ENCODE measurements at places on chromosomes 16 and 17.

GRCh38 chr17:44828919-44829522 lies 1.1 kb downstream of the GJC1 start:
- DNase-seq, result peak; percentile 14

DNA sequence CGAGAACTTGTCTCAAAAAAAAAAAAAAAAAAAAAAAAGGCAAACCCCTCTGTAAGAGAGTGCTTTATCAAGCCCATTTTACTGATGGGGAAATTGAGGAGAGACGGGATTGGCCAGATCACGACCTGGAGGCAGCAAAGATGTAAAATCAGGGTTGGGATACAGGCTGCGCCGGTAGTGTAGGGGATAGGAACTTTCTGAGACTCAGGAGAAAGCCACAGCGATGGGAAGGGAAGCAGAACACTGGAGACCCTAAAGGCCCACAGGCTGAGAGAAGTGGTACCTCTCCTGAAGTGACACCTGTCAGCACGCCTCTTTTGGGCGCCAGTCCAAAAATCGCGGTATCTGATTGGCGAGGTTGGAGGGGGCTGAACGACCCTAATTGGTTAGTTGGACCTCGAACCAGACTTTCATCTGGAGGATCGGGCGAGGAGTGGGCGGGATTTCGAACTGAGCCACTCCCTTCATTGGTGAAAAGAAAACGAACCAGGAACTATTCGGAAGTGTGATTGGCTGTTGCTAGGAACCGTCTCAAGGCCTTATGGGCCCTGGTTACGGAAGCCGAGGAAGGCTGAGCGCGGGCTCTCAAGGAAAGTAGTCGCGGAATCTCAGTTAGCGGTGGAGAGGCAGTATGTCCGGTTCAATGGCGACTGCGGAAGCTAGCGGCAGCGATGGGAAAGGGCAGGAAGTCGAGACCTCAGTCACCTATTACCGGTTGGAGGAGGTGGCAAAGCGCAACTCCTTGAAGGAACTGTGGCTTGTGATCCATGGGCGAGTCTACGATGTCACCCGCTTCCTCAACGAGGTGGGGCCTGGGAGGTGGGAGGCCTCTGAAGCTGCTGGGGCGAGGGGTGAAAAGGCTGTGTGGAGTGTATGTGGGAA lies at the start of gene CYB5B:
CYB5B (plus strand) TSS at position 567 of the 882 bp plus-strand sequence; CDS start at position 632, 65 bp downstream.
- DNase-seq, result peak; percentile 96

DNA sequence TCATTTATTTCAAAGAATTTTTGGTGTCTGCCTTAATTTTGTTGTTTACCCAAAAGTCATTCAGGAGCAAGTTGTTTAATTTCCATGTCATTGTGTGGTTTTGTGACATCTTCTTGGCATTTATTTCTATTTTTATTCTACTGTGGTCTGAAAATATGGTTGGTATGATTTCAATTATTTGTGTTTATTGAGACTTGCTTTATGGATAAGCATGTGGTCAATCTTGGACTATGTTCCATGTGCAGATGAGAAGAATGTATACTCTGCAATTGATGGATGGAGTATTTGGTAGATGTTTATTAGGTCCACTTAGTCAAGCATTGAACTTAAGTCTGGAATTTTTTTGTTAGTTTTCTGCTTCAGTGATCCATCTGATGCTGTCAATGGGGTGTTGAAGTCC lies 383.0 kb downstream of the PMP22 start:
- no peak for DNase-seq

DNA sequence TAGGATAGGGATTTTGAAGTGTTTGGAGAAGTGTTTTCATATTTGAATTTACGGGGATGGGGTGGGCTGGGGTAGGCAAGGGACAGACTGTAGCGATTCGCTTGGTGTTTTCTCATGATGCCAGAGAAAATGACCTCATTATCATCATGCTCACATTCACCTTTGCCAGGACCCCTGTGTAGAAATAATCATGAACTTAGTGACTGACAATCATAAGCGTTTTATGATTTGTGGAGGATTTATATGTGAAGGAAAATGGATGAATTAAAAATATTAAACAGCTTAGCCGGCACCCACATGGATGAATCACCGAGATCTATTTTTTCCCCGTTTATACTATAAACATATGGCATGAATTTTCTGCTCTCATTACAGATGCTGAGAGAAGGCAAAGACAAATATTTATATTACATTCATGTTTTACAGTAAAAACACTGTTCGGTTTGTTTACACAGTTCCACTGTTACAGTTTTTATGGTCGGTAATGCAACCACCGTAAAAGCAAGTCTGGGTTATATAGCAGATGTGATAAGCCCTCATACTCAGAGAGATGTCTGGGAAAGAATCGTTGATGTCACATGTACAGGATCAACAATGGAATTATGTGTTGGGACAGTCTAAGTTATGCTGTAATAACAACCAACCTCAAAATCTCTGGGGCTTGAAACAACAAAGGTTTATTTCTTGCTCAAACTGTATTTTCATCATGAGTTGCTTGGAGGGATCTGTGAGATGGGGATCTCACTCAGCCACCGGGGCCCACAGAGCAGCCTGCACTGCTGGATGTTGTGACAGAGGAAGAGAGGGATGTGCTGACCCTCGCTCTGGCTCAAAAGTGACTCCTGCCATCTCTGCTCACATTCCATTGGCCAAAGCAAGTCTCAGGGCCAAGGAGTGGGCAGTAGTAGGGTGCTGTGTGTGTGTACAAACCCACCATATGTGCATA lies 85.1 kb downstream of the WWOX start:
- DNase-seq, result no peak

DNA sequence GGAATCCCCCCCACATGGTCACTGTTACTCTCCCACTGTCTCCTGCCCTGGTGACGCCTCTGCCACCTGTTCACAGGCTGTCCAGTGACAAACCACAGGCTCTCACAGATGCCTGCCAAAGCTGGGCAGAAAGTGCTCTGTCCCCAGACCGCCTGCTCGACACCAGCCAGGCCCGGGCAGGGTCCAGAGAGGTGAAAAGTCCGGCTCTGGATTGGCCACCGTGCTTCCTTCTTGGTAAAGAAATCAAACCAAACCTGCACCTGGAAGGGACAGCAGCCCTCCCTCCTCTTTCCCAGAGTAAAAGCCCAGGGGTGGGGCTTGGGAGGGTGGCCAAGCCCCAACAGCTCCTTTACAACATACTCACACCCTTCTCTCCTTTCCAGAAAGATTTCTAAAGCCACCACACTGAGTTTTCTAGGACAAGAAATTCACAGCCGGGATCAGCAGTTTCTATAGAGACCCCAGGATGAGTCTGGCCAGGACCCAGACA lies 6.2 kb downstream of the PCGF2 start:
- DNase-seq, result no peak

DNA sequence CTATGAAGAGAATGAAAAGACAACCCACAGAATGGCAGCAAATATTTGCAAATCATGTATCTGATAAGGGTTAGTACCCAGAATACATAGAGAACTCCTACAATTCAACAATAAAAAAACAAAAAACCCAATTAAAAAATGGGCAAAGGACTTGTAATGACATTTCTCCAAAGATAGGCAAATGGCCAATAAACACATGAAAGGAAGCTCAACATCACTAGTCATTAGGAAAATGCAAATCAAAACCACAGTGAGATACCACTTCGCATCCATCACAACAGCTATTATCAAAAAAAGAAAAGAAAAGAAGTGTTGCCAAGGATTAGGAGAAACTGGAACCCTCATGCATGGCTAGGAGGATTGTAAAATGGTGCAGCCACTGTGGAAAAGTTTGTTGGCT lies 45.1 kb upstream of the ARL6IP1 start:
- no peak for DNase-seq
